ENCODE measurements at places on chromosomes 12 and 14.

- DNase-seq: no peak
Measured at GRCh38 chr12:75205558-75205957, 4.1 kb downstream of the KCNC2 start.

DNA sequence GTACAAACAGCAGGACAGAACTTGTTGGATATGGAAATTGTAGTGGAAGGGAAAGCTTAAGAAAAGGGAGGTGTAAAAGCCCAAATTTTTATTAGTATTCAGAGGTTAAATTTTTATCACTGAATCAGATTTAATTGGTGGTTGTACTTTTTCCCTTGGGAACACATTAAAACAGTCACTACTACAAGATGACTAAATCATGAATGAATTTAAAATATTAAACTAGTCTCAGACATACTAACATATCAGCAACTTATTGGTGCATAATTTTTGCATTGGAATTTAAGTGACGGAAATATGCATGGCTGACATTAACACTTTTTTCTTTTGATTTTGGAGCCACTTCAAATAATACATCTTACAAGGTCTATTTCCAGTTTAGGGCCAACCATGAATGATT is 27.6 kb downstream of the SAMD4A start:
- DNase-seq: no peak

DNA sequence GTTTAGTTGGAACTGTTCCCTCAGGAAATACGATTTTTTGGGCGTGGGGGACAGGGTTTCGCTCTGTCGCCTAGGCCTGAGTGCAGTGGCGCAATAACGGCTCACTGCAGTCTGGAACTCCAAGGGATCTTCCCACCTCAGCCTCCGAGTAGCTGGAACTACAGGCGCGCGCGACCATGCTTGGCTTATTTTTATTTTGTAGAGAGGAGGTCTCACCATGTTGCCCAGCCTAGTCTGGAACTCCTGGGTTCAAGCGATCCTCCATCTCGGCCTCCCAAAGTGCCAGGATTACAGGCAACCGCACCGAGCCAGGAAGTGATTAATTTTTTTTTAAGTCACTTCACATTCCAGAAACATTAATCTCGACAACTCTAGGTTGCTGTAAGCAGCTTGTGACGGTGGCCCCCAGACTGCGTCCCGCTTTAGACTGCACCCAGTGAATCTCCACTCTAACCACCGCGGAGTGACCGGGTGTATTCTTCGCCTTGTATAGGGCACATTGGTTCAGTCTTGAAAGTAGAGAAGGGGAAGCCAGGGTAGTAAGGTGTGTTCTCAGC is 830 bp upstream of the MIS18BP1 start:
- peak; percentile 41 for DNase-seq

DNA sequence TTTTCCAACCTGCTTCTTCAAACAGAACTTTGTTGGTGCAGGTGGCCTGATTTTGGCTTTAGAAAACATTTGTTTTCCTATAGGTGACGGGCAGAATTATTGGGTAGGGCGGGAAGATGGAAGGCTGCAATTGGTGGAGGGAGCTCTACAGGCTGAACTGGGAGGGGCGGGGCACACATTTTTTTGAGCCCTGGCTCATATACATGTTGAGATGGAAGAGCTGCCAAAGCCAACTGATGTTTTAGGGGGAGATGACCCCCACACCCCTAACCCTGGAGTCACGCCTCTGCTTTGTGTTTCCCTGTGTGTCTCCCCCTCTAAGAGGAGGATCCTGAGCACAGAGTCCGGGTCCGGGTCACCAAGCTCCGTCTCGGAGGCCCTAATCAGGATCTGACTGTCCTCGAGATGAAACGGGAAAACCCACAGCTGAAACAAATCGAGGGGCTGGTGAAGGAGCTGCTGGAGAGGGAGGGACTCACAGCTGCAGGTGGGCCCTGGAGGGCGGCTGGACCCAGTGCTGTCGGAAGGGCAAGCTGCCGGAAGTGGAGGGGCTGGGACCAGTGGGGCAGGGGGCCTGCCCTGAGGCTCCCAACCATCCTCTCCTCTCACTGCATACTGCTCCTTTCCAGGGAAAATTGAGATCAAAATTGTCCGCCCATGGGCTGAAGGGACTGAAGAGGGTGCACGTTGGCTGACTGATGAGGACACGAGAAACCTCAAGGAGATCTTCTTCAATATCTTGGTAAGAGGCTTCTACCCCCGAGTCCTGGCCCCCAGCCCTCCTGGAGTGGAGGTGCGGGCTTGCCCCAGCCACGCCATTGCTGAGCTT is 18.6 kb downstream of the AGAP2 start:
- DNase-seq: no peak

GRCh38 chr14:29705801-29706200 is 221.8 kb downstream of the PRKD1 start:
- DNase-seq: no peak

- DNase-seq: no peak
Measured at GRCh38 chr12:124087266-124088051, 114.4 kb downstream of the ZNF664 start.

DNA sequence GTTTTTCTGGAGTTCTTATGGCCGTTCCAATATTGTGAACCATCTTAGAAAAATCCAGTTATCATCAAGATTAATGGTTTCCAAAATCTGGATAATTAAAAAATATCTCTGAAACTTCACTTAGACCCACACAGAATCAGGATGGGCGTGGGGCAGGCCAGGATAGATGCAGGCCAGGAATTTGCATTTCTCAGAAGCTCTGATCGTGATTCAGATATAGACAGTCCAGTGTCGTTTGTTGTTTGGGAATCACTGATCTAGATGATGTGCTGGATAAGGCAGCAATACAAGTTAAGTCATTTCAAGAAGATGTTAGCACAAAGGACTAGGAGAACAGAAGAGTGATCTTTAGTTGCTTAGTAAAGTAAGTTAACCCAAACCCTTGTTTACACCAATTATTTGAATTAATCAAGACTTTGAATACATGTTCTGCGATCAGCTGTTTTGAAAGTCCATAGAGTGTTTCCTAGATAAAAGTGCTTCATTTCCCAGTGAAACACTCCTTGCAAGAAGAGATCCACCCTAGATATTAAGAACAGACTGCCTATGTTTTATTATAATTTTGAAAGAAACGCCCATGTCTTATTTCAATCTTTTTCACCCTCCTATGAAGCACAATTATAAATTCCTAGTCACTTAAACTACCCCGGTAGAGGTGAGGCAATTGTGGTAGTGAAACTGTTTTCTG is 90.9 kb downstream of the NEDD1 start:
- no peak for DNase-seq

- DNase-seq: no peak
Measured at GRCh38 chr12:3685830-3686229, 67.1 kb downstream of the CRACR2A start.

DNA sequence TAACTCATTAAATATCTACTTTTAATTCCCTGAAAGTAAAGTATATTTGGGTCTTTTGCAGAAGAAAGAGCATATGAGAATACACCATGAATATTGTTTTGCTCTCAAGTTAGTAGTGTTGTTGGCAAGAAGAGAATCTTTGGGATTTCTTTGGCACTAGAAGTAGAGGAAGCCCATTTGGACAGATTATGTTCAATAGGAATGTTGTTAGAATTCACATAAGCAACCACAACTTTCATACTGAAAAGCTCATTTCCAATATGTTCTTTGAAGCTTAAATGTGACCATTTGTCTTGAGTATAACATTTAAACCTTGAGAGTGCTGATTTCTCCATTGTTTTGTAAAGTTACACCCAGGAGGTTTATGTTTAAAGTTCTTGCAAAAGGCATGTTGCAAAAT is 37.6 kb downstream of the PLEKHG7 start:
- no peak for DNase-seq

DNA sequence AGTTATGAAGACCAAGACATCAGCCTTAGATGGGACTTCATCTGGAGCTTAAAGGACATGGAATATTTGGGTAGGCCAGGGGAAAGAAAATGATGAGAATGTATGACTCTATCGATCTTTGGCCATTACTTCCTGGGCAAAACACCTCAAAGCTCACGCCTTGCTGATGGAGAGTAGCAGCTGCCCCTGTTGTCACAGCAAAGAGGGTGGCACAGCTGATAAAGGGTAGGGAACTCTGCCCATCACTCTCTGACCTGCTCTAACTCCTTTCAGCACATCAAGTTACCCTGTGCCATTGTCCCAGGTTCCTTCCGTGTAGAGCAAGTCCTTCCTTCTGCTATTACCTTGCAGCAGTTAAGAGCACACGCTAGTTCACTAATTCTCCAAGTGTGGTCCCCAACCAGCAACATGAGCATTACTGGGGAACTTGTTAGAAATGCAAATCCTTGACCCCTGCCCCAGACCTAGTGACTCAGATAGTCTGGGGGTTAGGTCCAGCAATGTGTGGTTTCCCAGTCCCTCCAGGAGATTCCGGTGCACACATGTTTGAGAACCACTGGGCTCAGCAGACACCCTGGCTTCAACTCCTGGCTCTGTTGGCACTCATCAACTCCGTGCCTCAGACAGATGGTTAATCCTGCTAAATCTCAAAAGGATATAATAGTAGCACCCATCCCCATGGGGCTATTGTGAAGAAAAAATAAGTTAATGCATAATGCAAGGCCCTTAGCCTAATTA is 93.7 kb upstream of the EEA1 start:
- DNase-seq: no peak

GRCh38 chr12:70364695-70365397 is 1.2 kb upstream of the KCNMB4 start:
- DNase-seq: no peak

DNA sequence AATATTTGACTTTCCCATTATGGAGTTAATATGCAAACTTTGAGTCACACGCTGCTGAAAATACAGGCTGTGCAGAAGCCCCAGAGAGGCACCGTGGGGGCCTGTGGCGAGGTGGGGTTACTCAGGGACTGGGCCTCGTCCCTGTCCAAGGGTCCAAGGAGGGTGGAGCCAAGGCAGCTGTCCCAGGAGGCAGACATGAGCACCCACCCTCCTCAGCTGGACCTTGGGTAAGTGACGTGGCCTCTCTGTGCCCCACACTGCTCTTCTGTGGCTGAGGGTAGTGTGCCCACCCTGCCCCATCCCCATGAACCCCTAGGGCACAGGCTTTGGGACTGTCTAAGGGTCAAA is 39.4 kb downstream of the FAM222A start:
- no peak for DNase-seq

DNA sequence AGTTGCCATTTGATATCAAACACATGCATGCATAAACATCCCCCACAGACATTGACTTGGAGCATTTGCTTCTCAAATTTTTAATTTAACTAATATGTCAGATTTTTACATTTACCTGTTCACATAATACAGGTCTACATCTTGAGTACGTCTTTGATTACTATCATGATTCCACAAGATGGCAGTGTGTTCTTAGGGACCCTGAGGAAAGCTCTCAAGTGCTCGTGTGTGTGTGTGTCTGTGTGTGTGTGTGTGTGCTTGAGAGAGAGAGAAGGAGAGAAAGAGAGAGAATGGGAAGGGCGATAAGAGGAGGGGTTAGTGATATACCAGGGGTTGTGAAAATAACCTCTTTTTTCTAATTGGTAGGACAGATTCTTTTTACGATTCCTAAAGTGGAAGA is 167.1 kb upstream of the OR4E1 start:
- DNase-seq: peak; percentile 19

DNA sequence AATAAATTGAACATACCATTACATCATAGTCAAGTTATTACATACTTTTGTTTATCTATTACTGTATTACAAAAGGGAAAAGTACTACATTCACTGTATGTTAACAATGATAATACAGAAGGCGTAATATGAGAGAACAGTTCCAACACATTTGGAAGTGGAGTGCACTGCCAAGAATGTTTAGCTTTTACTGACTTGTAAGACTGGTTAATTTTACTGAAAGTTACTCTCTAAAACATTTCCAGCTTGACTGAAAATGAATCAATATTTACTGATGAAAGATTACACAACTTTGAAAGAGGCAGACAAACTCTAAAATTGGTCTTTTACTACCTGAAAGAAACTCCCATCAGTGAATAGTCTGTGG is 728.5 kb downstream of the FSCB start:
- DNase-seq: no peak

- DNase-seq: no peak
Measured at GRCh38 chr12:123516216-123516780, 17.2 kb downstream of the RILPL1 start.

GRCh38 chr14:61341275-61342206 is 20.2 kb downstream of the PRKCH start:
- no peak for DNase-seq

Measured in SW 1271 (cell line).